NK-92 treated with Interleukin-12 subunit alpha and Interleukin-12 subunit beta, amount 100 ng/mL, for 24 hours (cell line): ENCODE measurements at places on chromosomes 12 and 14.

DNA sequence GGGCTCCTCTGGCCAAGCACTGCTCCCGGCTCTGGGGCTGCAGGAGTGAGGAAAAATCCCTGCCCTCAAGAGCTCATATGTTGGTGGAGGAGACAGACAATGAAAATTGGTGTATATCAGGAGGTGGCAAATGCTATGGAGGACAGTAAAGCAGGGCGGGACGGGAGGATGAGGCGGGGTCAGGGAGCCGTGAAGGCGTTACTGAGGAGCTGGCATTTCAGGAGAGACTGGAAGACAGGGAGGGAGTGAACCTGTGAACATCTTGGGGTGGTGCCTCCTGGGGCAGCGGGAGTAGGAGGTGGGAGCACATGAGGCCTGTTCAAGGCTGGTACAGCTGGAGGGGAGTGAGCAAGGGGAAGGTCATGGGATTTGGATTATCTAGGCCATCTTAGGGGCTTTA lies 26.6 kb downstream of the TSPAN9 start:
- DNase-seq: no peak

- no peak for DNase-seq
These were observed 118.1 kb upstream of the FOXN3 start for GRCh38 chr14:89534902-89535685.

DNA sequence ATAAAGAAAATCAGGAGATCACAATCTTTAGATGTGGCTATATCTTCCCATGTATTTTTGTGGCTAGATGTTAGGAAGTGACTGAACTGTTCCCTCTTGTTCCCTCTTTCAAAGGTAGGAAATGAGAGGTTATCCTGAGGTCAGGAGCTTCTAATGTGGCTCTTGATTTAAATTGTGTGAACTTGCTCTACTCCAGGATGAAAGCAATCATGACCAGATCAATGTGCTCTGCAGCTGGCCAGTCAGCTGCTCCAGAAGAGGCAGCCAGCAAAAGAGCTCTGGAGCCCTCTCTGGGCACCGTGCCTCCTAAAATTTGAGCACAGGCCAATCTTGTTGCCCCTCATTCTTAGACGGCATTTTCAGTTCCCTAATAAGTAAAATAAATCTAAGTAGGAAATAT lies 32.0 kb downstream of the CDK17 start:
- DNase-seq: no peak

GRCh38 chr14:34368115-34368970 lies 93.7 kb downstream of the SPTSSA start:
- no peak for DNase-seq

GRCh38 chr12:88122666-88123065 lies 19.2 kb downstream of the CEP290 start:
- DNase-seq: no peak

- no peak for DNase-seq
These were observed 3.3 kb downstream of the SP1 start for GRCh38 chr12:53383258-53383657.

DNA sequence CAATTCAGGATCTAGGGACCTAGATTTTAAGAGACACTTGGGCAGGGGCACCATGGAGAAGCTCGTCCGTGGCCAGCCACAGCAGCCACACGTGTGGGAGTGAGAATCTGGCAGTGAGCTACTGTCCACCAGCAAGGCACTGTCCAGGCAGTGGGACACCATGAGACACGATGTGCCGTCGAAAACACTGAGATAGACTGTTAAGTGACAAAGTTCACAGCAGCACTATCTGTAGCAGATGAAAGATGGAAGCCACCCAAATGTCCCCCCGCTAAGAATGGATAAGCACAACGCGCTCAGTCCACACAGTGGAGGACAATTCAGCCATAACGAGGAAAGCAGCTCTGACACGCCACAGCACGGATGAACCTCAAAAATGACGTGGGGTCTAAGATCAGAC lies 19.7 kb downstream of the RILPL1 start:
- DNase-seq: no peak

DNA sequence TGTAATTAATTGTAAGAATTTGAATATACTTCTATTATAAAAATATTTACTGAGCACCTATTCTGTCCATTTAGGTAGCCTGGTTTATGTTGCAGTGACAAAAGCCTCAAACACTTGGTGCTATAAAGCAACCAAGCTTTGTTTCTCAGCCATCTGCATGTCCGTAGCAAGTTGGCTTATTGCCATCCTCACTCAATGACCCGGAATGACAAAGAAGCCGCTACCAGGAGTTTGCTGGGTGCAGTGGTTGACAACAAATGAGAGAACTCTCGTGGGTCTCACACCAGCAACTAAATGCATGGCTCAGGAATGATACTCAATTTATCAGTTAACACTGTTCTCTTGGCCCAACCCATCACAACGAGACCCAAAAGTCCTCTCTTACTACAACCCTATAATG lies 553.1 kb downstream of the DIO2 start:
- no peak for DNase-seq

GRCh38 chr12:15910864-15911721 lies at the start of gene DERA:
Gene DERA, plus strand, starts transcription at chr12:15911332. Its CDS starts 52 bp downstream, at chr12:15911384.
- peak; percentile 20 for DNase-seq

- DNase-seq: no peak
These were observed 9.4 kb downstream of the RNF41 start for GRCh38 chr12:56212361-56212760.

DNA sequence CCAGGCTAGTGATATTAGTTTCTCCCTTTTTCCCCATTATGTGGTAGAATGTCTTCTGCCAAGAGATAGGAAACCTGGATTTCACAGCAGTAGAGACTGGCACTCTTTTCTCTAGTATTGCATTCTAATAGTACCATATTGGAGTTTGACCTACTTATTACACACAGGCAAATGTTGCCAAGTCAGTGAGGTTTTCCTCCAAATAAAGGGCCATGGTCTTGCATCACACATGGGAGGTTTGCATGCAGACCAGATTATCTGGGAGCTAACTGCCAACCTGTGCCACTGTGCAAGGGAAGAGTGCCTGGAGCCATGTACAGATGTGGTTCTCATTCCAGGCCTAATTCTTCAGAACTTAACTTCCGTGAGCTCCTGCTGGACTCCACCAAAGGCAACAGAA lies 113.3 kb downstream of the ANO6 start:
- DNase-seq: no peak

- DNase-seq: no peak
These were observed 44.4 kb downstream of the BICD1 start for GRCh38 chr12:32151086-32151485.

GRCh38 chr14:104268295-104268694 lies 129.9 kb downstream of the KIF26A start:
- no peak for DNase-seq

DNA sequence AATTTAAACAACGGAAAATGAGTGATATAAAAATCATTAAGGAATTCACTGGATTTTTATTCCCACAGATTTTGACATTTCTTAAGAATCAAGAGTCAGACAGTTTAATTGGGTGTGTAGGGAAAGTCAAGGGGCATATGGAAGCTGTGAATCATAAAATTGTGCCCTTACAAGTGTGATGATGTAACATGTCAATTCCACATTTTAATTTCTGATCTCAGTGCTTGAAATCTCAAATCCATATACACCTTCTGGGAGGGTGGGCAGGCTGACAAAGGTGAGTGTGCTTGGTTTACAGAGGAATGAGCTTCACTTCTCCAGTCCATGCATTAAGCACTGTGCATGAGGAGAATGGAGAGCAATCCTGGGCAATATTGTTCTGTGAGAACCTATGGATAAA lies 1.0 kb upstream of the KRT6A start:
- no peak for DNase-seq

- no peak for DNase-seq
These were observed 39.1 kb upstream of the GZMB start for GRCh38 chr14:24673059-24673458.

GRCh38 chr14:97827746-97828145 lies 1030.6 kb downstream of the VRK1 start:
- DNase-seq: no peak

- no peak for DNase-seq
These were observed 9.3 kb upstream of the HDAC7 start for GRCh38 chr12:47828976-47829482.

- DNase-seq: no peak
These were observed 91.2 kb downstream of the RCOR1 start for GRCh38 chr14:102683399-102684297.

DNA sequence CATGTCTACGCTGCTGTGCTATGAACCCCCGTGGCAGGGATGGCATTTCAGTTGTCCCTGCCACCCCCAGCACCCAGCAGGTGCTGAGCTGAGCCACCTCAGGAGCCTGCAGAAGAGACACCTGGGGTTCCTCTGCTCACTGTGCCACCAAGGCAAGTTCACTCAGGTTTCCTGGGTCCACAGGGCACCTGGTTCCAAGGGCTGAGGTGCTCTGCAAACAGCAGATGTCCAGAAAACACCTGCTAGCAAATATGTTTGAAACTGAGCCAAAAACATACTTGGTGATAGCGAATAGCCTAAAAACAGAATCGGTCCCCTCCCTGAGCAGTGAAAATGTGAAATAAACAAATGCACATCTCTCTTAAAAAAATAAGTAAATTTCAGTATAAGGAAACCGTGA lies 35.6 kb upstream of the GPR68 start:
- DNase-seq: no peak

DNA sequence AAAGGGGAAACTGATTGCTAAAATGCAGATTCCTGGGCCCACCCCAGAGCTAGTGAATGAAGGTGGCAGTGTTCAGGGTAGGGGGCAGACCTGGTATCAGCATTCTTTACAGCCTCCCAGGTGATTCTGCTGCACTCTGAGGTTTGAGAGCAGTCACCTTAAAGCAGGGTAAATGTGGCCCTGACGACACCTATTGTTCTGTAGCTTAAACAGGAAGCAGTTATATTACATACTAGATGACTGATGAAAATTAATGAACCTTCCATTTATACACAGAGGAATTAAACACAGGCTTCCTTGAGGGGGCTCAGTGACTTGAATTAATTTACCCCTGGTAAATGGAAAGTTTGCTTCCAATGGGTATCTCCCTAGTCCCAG lies 25.3 kb downstream of the NUAK1 start:
- DNase-seq: no peak

DNA sequence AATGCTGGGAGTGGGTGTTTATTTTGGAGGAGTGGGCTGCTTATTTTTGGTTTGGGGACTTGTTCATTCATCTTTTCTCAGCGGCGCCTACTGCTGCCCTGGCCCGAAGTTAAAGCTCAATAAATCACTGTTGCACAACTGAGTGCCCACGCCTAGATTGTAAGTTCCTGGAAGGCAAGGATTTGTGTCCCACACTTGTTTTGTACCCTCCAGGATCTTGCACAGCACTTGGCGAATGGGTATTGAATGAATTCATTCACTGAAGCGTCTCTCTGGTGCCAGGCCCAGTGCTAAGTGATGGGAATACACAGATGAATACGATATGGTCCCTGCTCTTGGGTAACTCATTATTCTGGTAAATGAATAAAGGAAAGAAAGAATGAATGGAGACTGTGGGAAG lies 153.3 kb upstream of the PARP11 start:
- DNase-seq: no peak

DNA sequence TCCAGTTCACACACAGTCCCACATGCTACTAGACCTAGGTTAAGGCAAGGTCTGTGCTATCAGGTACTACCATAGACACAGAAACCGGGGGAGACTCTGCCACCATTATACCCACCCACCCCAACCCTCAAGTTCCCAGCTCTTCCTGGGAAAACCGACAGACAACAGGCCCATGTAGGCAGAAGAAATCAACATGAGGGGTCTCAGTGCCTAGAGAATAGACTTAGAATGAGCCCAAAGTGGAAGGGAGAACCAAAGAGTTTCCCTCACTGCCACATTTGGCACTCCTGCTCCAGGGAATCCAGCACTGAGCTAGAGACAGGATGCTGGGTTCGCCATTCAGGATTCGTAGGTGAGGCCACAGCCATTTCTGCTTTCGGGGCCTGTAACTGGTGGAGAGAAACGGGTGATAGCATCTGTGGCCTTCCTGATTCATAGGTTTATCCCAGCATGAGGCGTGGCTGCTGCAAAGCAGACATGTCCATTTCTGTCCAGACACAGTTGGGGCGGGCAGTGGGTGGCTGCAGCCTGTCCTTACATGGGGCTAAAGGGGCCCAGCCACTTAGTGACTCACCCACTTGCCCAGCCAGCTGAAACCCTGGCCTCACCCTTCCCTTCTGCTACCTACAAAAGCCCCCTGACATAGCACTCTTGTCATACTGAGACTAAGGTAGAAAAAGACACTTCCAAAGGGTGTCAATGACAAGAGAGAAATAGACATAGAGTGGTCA lies 69.4 kb downstream of the IRF2BPL start:
- DNase-seq: no peak

- DNase-seq: no peak
These were observed 513 bp downstream of the BCAT1 start for GRCh38 chr12:24948420-24948756.
